ENCODE measurements at places on chromosomes 1 and 21.

DNA sequence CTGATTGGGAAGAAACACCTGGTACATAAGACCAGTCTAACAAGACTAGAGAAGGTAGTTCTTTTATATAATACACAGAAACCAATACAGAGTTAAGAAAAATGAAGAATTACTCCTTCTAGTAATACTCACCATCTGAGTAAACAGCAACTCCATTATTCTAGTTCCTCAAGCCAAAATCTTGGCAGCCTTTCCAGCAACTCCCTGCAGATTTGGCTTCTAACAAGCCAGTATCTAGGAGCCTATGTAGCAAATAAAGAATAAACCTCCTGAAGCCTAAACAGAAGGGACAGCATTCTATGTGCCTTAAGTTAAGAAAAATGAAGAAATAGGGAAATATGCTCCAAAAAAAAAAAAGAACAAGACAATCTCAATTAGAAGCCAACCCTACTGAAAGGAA, 24.5 kb downstream of the ERO1B start:
- DNase-seq: no peak

DNA sequence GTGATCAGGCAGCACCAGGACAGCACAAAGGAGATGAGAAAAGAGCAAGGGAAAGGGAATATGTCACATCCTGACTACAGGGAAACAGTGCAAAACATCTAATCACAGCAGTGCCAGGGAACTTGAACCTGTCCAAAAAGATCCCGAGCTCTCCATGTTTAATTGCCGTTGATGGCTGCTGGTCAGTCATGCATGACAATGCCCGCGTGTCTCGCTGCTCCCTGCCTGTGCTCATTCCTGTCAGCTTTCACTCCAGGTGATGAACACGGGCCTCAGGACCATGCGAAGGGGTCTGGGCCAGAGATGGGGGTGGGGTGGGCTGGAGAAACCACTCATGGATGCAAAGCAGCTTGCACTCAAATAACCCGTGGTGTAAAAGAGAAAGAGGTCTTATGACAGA, 287.0 kb downstream of the GPATCH2 start:
- DNase-seq: peak; percentile 14

DNA sequence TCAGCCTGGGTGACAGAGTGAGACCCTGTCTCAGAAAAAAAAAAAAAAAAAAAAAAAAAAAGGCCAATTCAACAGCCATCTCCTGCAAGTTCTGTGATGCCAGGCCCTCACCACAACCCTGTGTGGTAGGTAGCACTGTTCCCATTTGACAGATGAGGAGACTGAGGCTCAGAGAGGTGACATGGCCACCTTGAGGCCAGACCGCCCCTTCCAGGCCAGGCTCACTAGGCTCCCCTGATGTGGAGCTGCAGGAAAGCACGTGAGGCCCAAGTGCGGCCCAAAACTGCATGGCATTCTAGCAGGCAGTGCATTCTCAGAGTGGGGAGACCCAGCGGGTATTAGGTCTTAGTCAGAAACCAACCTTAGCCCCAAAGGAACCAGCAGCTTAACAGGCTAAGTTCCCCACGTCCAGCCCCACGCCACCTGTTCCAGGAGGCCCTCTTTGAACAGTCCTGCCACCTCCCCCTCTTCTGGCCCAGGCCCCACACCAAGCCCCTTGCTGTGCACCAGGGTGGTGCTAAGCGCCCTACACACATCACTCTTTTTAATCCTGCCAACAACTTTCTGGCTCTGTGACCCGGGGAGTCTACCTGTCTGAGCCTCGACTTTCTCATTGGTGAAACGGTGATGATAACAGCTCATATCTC, 11.7 kb upstream of the ECE1 start:
- DNase-seq: peak; percentile 48

GRCh38 chr1:198701250-198701649, 62.4 kb downstream of the PTPRC start:
- peak; percentile 48 for DNase-seq

- no peak for DNase-seq
These were observed 91.5 kb downstream of the UROD start for GRCh38 chr1:45103534-45103933.

DNA sequence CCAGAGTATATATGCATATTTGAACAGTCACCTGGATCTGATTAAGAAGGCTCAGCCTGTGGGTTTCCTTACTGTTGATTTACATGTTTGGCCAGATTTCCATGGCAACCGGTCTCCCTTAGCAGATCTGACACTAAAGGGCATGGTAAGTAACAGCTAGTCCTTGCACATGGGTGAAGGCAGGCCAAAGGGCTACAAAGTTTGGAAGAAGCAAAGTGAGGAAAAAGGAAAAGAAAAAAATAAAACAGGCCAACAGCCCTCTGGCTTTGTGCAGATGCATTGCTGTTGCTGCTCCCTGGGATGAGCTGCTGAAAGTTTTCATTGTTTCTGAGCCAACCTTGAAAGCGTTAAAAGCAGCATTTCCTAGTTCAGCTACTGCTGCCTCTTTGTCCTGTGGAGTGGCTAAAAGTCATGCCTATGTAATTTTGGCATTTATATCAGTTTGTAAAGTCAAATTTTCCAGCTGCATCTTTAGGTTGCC, 176.5 kb upstream of the HOOK1 start:
- DNase-seq: no peak

DNA sequence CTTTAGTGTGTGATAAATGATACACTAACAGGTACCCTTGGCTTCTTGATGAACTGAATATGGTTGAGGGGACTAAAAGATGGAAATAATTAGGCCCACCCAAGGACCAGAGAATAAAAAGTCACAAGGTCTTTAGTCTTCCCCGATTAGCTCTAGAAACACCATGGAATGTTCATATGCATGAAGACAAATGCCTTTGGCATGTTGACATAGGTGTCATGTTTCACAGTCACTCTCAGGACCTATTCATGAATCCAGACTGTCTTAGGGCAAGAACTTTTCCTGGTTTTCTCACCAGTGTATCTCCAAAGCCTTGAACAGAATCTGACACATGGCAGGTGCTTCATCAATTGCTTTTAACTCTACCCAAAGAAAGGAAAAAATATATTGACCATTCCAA, 412.8 kb downstream of the AJAP1 start:
- DNase-seq: no peak

DNA sequence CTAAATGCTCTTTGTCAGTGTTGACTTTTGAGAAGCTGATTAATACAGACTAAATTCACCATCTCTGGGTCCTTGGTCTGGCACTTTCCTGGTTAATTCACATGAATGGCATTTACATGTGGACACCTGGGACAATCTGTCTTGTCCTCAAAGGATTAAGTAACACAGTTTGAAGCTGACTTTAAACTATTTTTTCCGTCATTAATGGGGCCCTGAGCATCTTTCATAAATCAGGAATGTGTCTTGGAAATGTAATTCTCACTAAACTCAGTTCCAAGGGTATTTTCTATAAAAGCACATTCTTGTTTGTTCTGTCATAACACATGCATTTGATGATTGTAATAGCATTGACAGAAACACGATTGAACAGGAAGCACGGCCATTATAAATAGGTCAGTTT, 26.7 kb upstream of the NBL1 start:
- no peak for DNase-seq

DNA sequence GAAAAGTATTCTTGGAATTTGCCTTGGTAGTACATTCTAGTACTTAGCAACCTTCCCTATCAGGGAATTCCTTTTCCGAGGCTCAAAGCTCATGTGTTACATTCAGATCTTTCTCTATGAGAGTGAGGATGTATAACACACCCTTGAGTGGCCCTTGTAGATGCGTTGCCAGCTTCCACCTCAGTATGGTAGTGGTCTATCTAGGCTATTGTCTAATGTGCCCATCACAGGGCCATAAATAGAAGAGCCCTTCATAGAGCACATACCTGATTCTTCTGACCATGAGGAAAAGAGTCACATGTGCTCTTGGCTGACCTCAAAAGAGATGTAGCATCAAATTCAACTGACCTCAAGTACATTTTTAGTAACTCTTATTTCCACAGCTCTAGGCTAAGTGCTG, 14.0 kb upstream of the ZC3H11B start:
- DNase-seq: no peak

GRCh38 chr21:43940329-43941050, 71.6 kb upstream of the TRAPPC10 start:
- no peak for DNase-seq

GRCh38 chr1:16256478-16256877, 19.5 kb upstream of the CPLANE2 start:
- no peak for DNase-seq

DNA sequence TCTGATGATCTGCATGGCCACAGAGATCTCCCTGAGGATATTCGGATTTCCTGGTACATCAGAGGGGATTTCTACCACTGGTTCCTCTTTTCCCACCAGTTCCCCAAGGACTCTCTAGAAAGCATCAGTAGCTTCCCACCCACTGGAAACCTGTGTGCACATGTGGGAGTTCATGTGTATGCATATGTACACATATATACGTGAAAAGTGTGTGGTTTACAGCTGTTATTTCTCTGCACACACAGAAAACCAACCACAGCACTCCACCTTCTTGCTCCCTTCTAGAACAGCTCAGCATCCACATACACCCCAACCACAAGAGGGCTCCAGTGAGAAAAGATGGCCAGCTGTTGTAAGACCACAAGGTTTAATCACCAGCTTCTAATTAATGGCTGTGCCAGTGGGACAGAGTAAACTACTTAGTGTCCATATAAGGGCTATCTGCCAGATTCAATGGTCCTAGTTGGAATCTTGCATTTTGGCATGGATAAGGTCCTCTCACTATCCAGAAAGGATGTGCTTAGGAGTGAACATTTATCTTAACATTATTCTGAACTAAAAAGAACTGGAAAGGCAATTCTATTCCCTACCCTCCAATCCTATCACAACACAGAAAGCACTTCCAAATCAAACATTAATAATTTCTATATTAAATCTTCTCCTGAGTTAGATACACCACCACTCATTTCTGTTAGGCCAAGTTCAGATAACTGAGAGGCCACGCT, 24.1 kb downstream of the GPR3 start:
- DNase-seq: peak; percentile 24

DNA sequence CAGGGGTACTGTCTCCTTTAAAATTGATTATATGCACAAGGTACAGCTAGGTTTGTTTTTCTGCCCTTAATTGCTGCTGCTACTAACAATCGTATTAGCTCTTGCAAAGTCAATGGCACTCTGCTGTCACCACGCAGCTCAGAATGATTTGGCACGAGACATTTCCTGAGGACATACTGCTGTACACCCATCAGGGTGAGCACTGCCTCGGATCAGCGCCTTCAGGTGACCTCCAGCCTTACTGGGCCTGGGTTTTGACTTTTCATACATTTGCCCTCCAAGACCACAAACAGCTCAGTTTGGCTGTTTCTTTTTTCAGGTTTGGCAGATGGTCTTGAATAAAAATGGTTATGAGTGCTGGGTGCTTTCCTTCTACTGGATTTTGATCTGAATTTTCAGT, 110.9 kb downstream of the NTPCR start:
- DNase-seq: no peak

DNA sequence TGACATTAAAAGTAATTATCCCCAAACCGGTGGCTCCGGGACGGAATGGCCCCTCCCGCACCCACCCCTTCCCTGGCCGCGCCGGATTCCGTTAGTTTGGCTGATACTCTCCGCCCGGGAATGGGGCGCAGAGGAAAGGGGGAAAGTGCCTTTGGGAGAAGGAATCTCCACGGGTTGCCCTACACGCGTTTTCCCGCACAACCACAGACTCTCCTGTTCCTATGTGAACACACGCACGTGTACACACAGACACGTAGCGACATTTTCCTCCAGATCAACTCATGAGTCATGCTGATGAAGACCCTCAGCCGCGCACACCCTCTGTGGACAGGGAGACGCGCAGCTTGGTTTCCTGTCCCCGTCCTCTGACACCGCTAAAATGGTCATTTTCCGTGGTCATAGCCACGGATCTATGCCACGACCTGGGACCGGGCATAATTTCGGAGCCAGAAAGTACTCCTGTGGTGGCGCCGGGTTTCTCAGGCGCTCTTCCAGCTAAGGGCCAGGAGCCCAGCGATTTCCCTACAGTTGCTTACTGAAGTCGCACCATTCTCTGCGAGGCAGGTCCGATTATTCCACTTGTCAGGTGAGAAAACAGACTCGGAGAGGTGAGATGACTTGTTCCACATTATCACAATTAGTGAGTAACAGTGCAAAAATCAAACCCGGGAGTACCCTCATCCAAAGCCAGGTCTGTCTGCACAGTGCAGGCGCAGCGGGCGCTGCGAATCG, 4.0 kb upstream of the DMRTA2 start:
- peak; percentile 42 for DNase-seq

DNA sequence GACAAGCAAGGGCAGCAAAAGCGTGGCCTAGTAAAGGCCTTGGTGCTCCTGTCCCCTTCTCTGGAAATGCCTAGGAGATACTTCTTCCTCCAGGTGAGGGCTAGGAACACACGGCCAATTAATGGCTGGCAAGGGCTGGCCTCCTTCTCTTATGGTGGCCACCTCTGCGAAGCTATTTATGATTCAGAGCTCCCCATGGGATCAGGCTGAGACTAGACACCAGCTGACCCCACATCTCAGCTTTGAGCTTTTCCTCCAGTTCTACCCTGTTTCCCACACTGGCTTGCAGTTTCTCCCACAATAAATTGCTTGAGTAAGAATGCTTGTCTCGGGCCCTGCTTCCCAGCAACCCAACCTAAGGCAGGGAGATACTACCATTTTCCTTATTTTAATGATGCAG, 53.7 kb downstream of the CAMK2N1 start:
- no peak for DNase-seq

DNA sequence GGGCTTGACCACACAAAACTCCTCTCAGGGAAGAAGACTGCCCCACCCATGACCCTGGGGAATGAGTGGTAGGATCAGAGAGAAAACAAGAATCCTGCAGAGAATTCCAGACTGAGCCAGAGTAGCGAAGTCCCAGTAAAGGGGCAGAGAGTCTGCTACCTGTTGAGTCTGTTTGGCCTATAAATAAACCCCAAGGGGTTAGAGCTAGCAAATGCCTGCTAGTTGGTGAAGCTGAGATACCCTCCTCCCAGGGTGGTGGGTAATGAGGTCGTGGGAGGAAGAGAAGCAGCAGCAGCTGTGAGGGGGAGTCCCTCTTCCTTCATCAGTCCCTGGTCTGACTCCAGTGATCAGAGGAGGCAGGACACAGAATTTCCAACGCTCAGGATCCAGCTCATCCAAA, 2.5 kb downstream of the TRAF3IP3 start:
- no peak for DNase-seq

DNA sequence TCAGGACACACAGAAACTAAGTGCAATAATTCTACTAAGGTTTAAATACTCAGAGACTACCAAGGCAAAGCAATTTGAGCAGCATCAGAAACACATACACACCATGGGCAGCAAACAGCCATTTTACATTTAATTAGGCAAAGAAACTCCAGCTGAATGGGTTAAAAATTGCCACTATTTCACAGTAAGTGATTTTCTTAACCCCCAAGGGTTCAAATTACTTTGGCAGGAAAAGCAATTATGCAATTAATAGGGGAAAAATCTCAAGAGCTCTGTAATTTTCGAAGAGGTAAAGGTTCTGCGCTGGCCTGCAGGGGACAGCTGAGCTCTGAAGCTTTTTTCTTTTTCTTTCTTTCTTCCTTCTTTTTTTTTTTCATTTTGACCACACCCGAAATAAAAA, 206.2 kb upstream of the RRP15 start:
- DNase-seq: peak; percentile 30
